ENCODE measurements at places on chromosomes 11 and 22. TPM values are rescaled to one million over a fixed set of nuclear protein-coding genes. Genes with fewer than 3 reads are reported as not detected.
A peak's percentile ranks its signal among the peaks of the same experiment; 100 is the strongest.

DNA sequence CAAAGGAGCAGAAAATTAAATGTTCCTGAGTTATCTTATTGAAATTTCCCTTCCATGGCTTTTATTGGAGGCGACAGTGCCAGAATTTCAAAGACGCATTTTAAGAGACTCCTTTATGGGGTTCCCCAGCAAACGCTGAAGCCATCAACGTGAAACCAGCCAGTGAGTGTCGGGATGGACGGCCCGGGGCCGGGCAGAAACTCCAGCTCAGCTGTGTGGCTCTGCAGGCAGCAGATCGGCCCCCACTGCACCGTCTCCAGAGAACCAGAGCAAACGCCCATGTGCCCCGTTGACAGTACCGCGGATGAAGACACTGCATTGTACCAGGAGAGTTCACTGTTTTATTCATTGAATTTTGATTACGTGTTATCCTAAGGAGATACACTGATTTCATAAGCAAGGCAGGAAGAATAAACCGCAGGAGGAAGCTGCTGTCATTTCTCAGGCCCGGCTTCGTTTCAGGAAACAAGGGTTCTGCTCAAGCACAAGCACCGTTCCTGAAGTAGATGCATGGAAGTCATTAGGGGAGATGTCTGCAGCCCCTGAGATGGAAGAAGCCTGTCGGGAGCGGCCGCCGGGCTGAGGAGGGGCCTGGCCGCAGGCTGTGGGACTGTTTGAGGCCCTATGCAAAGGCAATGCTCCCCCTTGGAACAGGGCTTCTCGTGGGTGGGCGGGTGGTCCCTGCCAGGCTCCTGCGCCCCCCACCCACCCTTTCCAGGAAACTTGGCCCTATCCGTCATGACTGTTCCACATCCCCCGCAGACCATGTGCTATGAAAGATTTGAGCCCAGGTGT is 639.7 kb downstream of the TBC1D22A start:
- H3K36me3 ChIP-seq = no peaks in the 10 kb centered on the region
- peak; percentile 55 for DNase-seq
- H3K27ac ChIP-seq = no peak overlapping the region
- H3K4me1 ChIP-seq = no peaks in the 10 kb centered on the region
- no peak overlapping the region for H3K4me3 ChIP-seq
- no peaks in the 10 kb centered on the region for H3K27me3 ChIP-seq

The RASGRP2 gene
- 0.29 TPM for total RNA-seq

DNA sequence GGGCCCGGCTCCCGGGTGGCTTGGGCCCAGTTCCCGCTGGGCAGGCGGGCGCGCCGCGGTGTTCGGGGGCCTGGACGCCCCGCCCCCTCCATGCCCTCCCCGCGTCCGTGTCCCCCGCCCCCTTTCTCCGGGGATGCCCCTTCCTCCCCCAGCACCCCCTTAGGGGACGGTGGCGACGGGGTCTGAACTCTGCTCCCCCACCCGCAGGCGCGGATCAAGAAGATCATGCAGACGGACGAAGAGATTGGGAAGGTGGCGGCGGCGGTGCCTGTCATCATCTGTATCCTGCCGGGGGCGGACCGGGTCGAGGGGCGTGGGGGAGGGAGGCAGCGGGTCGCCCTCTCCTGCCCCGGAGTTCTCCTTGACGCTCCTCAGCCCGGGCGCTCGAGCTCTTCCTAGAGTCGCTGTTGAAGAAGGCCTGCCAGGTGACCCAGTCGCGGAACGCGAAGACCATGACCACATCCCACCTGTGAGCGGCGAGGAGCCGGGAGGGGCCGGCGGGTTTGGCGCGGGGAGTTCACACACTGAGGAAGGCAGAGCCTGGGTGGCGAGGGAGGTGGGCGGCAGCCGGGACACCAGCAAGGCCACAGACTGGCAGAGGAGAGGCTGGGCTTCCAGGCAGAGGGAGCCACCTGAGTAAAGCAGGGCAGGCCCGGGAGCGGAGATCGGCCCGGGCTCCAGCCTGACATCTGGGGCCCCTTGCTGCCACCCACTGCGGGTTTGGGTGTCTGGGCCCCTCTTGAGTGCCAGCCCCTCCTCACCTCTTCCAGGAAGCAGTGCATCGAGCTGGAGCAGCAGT is 546 bp downstream of the DRAP1 start:
- peaks cover 41% of the 10 kb centered on the region for H3K36me3 ChIP-seq
- peak; percentile 91 for DNase-seq
- H3K27ac ChIP-seq = peak overlapping the region; percentile 63
- H3K4me3 ChIP-seq = peak overlapping the region; percentile 92
- H3K4me1 ChIP-seq = peaks cover 50% of the 10 kb centered on the region

DNA sequence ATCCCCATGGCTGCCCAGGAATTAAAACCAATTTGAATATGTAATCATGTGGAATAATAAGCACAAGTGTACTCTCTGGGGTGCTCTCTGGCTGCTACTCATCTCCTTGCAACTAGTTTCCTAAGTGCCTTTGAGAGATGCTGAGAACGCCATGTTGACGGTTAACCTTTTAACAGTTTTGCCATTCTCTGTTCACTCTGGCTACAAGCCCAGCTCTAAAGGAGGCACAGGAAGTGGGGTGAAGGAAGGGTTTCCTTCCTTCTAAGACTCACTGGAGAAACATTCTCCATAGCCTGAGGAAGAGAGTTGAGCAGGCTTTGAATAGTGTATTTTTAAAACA is 122.0 kb upstream of the ZC3H12C start:
- no peaks in the 10 kb centered on the region for H3K27me3 ChIP-seq
- H3K4me1 ChIP-seq = peaks cover 17% of the 10 kb centered on the region
- peak overlapping the region; percentile 31 for H3K27ac ChIP-seq
- peak overlapping the region; percentile 24 for H3K4me3 ChIP-seq
- H3K36me3 ChIP-seq = no peaks in the 10 kb centered on the region
- DNase-seq = no peak

GRCh38 chr11:114799476-114799875 is 121.1 kb downstream of the NXPE2 start:
- H3K4me1 ChIP-seq = no peaks in the 10 kb centered on the region
- no peak for DNase-seq
- no peaks in the 10 kb centered on the region for H3K27me3 ChIP-seq
- no peaks in the 10 kb centered on the region for H3K36me3 ChIP-seq
- H3K4me3 ChIP-seq = no peak overlapping the region
- no peak overlapping the region for H3K27ac ChIP-seq

DNA sequence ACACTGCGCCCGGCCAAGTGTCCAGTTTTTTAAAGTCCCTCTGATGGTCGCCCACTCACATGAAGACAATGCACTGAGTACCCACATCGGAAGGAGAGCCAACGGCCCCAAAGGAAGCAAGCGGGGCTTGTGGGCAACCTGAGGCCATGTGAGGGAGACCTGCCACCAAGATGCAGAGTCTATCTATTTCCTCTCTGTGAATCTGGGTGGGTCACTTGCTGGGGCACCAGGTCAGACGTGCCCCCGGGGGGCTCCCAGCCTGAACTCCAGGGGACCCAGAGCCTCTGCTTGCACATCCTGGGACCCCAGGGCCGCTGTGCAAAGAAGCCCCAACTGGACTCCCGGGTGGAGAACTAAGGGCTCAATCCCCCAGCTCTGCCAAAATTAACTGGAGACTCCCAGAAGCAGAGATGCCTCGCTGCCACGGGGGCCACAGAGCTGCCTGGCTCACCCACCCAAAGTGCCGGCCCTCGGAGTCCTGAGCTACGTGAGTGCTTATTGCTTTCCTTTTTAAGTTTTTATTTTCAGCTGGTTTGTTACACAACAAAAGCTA is 106.4 kb downstream of the BRD1 start:
- H3K27me3 ChIP-seq = peaks cover 6% of the 10 kb centered on the region
- H3K4me3 ChIP-seq = no peak overlapping the region
- DNase-seq = no peak
- H3K36me3 ChIP-seq = no peaks in the 10 kb centered on the region

The CCDC116 gene
- total RNA-seq = 0.36 TPM
